A549 treated with RU486 at 1 μM for 4 hours (cell line): ENCODE measurements at places on chromosomes 5 and 9. TPM values are rescaled to one million over a fixed set of nuclear protein-coding genes. Genes with fewer than 3 reads are reported as not detected.

The RLN2 gene
- 0.21 to 0.29 TPM (median 0.24 TPM) in 3 of 5 replicates, not detected in the others for total RNA-seq

The STK32A gene
- 0.18 to 0.39 TPM (median 0.34 TPM) in 5 replicates for total RNA-seq

The RASEF gene
- 6.8 to 9.7 TPM (median 9.6 TPM) in 5 replicates for total RNA-seq

The GRM6 gene
- total RNA-seq: not detected in 5 replicates

The ASS1 gene
- total RNA-seq: 15.4 to 18.0 TPM (median 17.2 TPM) in 5 replicates

The IRGM gene
- 0.06 to 0.37 TPM (median 0.15 TPM) in 3 of 5 replicates, not detected in the others for total RNA-seq

The SEC61B gene
- 277 to 323 TPM (median 309 TPM) in 5 replicates for total RNA-seq

The TMEM174 gene
- total RNA-seq: not detected in 5 replicates

The MAMDC2 gene
- 0.21 to 0.65 TPM (median 0.36 TPM) in 5 replicates for total RNA-seq

The IL33 gene
- total RNA-seq: 0.27 to 1.0 TPM (median 0.56 TPM) in 5 replicates

The PCDHGB1 gene
- total RNA-seq: 1.2 to 2.3 TPM (median 1.9 TPM) in 5 replicates

The RETREG1 gene
- total RNA-seq: 1.4 to 2.7 TPM (median 2.1 TPM) in 5 replicates

The CYSRT1 gene
- total RNA-seq: 2.7 to 4.3 TPM (median 4.1 TPM) in 5 replicates

The ARID3C gene
- total RNA-seq: 0.07 to 0.17 TPM (median 0.13 TPM) in 3 of 5 replicates, not detected in the others

The NOXA1 gene
- total RNA-seq: 1.1 to 2.4 TPM (median 1.7 TPM) in 5 replicates

The NR3C1 gene
- 26.2 to 47.5 TPM (median 41.8 TPM) in 5 replicates for total RNA-seq

The TDRD7 gene
- 10.5 to 14.3 TPM (median 12.1 TPM) in 5 replicates for total RNA-seq

The MCIDAS gene
- total RNA-seq: 1.6 to 3.1 TPM (median 2.2 TPM) in 5 replicates

The SLC25A2 gene
- not detected in 5 replicates for total RNA-seq

The PKD2L2 gene
- total RNA-seq: not detected in 5 replicates

The ADAMTS16 gene
- 1.1 to 1.5 TPM (median 1.5 TPM) in 5 replicates for total RNA-seq

The RPL35 gene
- 2,799 to 3,193 TPM (median 2,947 TPM) in 5 replicates for total RNA-seq

The TTC33 gene
- 8.5 to 18.0 TPM (median 10.1 TPM) in 5 replicates for total RNA-seq

The IFNA2 gene
- total RNA-seq: not detected in 5 replicates

The CNTFR gene
- total RNA-seq: 0.08 to 0.22 TPM (median 0.14 TPM) in 3 of 5 replicates, not detected in the others

The TAF11L11 gene
- 0.21 to 0.38 TPM (median 0.25 TPM) in 4 of 5 replicates, not detected in the other for total RNA-seq
